Stimulated activated CD4-positive, alpha-beta T cell treated with anti-CD3 and anti-CD28 coated beads, Interleukin-1b, Interleukin-23, amount 100 ng/mL, for 24 hours (primary cell): ENCODE measurements at places on chromosomes 6 and 20.

DNA sequence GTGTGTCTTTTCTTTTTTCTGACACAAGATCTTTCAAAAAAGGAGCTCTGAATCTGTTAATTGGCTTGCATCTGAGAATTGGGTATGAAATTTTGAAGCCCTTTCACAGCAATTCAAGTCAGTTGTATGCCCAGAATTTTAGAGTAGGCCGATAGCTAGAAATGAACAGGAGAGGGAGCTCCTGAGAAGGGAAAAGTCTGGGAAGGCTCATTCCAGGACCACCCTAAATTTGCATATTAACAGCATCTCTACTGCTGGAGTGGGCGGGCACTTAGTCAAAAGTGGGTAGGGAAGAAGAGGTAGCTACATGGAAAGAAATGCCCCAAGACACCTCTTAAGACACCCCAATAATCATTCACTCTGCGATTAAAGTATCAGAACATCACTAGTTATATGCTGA lies 928.3 kb downstream of the TBC1D32 start:
- no peak for DNase-seq

- no peak for DNase-seq
Observed at GRCh38 chr6:15359335-15359862, 113.5 kb downstream of the JARID2 start.

GRCh38 chr6:35152067-35152707 lies 11.0 kb upstream of the TCP11 start:
- DNase-seq, result no peak

DNA sequence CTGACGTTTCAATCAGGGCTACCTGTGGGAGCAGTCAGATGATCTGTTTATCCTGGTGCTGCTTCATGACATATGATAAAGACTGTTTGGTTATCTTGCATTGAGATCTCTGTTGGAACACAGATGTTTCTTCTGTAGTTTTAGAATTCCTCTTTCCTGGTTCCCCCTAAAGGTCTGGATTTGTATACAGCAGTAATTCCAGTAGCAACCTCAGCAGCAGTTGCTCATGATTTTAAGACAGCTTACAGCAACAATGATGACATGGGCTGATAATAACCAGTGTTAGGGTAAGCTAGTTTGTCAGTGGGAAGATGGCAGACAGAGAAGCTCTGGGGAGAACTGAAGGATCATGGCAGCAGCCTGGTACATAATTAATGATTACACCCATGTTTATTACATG lies 439.4 kb downstream of the PHF3 start:
- DNase-seq, result no peak

DNA sequence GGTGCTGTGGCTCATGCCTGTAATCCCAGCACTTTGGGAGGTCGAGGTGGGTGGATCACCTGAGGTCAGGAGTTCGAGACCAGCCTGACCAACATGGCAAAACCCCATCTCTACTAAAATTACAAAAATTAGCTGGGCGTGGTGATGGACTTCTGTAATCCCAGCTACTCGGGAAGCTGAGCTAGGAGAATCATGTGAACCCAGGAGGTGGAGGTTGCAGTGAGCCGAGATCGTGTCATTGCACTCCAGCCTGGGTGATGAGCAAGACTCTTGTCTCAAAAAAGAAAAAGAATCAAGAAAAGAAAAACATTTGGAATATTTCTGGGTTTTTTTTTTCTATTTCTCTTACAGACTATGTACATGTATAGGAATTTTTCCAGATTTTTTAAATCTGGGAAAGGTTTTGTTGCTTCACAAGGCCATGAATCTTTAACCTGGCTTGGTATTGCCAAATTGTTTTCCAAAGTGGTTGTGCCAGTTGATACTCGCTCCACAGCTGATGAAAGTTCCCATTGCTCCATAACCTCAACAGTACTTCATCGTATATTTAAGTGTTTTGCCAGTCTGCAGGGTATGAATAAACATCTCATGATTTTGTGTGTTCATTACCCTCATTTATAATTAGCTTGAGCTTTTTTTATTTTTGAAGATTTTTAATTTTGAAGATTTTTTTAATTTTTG lies 33.5 kb downstream of the RNF217 start:
- no peak for DNase-seq

DNA sequence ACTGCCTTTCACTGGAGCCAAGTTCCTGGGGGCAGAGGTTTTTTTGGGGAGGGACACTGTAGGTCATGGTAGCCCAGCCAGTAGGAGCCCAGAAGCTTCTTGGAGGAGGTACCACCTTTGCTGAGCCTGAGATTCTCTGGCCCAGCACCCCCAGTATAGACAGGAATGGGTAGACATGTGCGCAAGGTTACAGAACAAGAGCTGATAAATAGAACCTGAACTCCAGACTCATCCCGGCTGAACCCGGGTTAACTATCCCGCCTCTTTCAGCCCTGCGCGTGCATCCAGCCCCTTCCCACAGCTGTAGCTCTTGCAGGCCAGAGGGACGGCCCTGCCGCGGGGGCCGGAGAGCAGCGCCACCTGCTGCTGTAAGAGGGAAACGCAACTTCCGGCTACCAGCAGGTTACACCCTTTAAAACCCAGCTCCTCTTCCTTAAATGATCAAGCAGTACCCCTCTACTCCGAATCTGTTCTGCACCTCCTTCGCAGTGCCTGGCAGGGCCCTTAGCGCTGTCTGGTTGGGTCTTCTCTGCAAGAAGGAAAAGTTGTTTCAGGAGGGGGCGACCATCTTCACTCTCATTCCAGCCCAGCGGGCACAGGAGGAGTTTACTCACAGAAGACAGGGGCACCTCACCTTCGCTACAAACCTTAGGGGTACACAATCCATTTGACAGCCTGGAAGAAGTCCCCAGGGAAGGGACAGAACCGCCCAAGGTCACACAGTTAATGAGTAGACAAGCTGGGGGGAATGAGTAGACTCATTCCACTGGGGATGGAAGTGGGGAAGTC lies 7.5 kb downstream of the SRXN1 start:
- no peak for DNase-seq

GRCh38 chr6:23414051-23414445 lies 712.0 kb upstream of the NRSN1 start:
- DNase-seq, result no peak

DNA sequence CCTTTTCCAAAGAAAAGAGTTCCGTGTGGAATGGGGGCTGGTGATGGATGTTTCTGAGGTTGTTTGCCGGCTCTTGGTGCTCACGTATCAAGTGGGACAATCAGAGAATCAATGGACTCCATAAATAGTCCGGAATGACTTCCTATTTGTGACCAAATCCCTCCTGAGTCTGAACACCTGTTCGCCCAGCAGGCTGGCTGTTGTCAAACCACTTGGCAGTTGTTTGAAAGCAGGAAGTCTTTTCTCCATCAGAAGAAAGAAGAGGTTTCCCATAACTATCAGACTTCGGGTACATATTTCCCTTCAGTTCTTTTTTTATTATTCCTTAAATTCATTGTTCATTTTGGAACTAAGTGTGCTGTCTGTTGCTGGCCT lies 154.7 kb upstream of the RIN2 start:
- DNase-seq, result no peak

GRCh38 chr20:50776122-50776817 lies 18.6 kb upstream of the BCAS4 start:
- DNase-seq, result no peak

DNA sequence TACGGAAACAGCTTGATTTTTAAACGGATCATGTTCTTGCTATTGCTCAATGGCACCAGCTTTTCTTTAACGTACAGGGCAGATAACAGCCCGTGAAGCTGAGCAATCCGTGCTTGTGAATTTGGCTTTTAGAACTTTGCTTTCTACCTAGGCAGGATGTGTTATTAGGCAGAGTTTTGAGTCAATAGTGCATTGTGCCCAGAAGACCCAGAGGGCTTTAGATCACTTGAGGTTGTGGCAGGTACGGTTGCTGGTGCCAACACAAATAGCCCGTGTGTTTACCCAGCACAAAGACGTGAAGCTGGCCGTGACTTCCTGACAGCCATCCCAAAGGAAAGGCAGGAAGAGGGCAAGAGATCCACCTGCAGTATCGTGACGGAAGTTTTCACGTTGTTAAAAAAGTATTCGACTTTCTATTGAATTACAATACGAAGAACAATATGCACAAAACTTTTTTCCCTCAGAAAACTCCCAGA lies 117.4 kb upstream of the FRMD1 start:
- DNase-seq, result no peak

- DNase-seq, result no peak
Observed at GRCh38 chr6:157188213-157188612, 135.1 kb downstream of the TMEM242 start.

DNA sequence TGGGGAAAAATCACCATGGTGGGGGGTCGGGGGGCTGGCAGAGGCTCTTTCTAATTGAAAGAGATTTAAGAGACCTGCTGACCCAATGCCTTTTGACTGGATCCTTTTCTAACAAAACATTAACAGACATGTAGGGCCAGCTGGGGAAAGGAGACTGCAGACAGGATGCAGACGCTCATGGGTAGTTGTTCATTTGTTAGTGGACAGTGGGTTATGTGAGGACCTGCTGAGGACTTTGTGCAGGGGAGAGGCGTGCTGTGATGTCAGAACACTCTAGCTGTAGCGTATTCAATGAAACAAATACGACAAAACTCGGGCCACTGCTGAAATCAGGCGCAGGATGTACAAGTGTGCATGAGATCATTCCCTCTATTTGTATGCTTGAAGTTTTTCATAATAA lies 1.2 kb downstream of the IP6K3 start:
- no peak for DNase-seq

DNA sequence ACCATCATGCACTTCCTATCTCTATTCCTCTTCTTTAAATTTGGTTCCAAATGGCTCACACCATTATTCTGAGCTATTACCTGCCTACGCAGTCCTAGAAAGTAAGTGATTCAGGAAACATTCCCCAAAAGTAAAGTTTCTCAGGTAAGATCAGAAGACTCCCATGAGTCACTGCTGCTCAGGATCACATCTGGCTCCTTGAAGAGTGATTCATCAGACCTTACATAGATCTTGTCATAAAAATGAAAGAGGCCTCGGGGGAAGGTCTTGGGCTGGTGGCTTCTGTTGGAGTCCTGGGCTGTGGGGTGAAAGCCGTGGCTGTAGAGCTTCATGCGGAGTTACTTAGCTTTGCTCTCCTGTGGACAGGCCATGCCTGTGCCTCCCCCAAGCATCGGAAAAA lies 35.9 kb downstream of the PLG start:
- no peak for DNase-seq

GRCh38 chr20:34850969-34851368 lies 21.7 kb downstream of the GGT7 start:
- no peak for DNase-seq
